ENCODE measurements at places on chromosomes 2 and 18. TPM values are rescaled to one million over a fixed set of nuclear protein-coding genes. Genes with fewer than 3 reads are reported as not detected.

Gene PGAP1
- total RNA-seq, result 30.1 TPM

Gene RAX
- not detected for total RNA-seq

Gene MEMO1
- 71.3 TPM for total RNA-seq

DNA sequence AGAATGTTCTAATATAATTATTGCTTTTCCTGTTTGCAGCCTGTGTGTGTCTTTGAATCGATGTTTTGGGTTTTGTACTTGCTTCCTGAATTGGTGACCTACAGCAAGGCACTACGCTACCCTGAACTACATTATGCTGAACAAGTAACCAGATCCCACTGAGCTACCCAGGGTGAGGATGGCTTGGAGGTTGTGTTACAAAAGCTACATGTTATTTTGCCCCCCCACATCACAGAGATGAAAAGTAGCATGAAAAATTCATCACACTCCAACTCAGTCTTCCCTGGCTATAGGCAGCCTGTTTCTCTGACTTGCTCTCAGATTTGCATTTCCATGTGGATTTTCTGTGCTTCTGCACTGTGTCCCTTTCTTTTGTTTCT is 162.1 kb downstream of the LDLRAD4 start:
- no peak for DNase-seq

DNA sequence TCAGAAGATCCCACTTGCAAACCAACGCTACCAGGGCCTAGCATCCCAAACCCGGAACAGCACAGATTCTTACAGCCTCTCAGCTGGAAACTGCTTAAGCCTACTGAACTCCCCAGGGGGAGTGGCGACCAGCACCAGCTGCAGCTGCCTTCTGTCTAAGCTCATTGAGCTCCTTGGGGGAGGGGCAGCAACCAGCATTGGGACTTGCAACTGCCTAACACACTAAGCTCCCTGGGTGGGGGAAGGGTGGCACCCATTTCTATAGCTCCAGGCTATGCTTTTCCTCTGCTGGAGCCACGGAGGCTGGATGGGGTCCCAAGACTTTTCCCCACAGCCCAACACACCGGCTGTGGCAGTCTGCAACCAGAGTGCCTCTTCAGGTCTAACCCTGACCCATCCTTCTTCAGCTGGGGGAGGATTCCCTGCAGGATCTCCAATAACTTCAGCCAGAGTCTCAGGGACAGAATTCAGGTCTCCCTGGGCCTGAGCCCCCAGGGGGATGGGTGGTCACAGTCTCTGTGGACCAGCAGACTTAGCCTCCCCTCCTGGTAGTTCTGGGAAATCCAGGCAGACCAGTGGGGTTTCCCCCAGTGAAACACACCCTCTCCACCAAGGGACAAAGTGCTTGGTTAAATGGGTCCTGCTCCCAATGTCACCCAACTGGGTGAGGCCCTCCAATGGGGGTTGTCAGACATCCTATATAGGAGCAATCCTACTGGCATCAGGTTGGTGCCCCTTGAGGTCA is 45.9 kb upstream of the ITGA4 start:
- no peak for DNase-seq

DNA sequence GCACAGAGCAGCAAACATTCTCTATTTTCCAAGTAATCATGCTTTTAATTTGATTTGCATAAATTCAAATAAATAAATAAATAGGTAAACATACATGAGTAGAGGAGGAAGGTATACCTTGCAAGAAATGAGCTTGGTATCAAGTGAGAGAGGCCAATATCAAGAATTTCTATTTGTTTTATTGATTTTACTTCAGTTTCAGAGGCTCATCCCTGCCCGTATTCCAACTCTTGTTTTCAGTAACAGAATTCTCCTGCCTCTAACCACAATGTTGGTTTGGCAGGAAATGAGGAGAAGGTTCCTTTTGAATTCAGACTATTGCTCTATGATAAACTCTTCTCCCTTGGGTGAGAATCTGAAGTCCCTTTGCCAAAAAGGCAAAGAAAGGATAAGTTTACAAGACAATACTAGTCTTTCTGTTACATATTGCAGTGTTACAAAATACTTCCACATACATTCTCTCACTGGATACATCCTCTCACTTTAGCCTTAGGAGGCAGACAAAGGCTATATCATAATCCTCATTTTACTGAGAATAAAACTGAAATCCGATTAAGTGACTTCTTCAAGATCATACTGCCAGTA is 68.3 kb upstream of the ZNF397 start:
- no peak for DNase-seq

DNA sequence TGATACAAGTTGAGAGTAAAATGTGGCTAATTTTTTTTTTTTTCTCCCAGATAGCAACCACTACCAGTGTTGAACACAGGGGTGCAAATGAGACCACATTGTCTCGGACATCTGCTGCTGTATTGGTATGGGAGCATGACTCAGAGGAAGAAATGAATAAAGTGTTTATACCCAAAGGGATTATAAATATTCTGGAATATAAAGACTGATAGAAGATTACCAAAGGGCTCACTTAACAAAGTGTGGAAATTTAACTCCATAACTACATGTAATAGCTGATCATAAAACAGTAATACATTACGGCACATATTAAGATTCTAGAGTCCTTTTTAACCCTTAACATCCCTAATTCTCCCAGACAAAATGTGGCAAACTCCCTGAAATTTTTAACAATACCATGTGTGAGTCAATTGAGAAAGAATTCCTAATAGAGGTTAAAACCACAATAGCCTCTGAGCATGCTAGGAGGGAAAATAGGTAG is 1023.0 kb upstream of the ACVR2A start:
- DNase-seq, result no peak
